ENCODE measurements at places on chromosomes 12 and 14.
A peak's percentile ranks its signal among the peaks of the same experiment; 100 is the strongest.

DNA sequence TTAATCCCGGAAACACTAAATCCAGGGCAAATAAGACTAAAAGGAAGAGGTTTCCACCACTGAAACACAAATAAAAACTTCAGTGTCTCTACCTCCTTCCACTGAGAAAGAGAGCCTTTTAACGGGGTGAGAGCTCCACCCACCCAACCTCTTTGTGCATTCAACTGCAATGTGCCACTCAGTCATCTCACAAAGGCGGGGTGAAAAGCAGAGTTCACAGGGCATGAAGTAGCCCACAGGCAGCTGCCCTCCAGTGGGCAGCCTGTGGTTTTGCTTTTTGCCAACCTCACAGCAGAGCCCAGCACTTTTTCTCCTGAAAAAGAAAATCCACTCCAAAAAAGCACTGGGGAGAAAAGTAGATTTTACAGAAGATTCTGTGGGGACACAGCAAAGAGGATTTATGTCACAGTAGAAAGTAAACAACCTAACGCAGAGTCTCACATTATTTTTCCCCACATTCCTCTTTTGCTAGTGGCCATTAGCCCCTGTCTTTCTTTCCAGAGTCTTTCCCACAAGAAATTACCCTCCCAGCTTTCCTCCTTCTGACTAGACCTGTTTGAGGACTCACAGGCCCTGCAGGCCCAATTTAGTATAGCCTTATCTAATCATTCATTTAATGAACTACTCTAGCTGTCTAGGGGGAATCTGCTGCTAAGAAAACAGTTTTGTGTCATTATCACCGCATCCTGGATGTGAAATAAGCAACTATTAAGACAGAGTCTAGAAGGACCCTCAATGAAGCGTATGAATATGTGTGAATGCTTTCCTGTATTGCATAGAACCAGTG, 753.8 kb upstream of the FOXG1 start:
- no peak for DNase-seq

DNA sequence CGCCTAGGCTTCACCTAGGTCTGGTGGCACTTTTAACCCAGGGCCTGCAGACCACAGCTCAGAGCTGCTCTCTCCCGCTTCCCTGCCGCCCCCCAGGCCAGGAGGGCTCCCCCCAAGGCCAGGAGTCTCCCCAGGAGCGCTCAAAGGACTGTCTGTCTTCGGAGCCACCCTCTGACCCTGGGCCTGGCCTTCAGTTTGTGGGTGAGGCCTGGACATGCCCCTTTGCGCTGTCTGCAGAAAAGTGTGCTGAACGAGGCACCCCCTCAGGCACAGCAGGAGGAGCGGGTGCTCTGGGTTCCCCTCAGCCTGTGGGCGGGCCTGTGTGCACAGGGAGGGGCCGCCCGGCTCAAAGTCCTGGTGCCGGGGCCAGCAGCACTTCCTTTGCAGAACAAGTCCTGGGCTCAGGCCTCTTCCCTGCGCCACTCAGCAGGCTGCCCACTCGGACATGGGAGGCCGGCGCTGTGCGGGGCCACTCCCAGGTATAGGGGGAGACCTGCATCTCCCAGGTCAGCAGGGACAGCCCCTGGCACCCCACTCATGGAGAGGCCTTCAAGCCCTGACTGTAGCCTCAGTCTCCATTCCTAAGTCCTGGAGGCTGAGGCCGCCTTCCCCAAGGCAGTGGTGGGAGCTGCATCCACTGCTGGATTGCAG, 14.3 kb downstream of the DEGS2 start:
- no peak for DNase-seq

GRCh38 chr12:1319212-1319611, 275.2 kb downstream of the FBXL14 start:
- peak; percentile 5 for DNase-seq

GRCh38 chr14:104820669-104821228, 19.8 kb downstream of the ZBTB42 start:
- DNase-seq, result peak; percentile 70

GRCh38 chr12:121918679-121919038, 267 bp downstream of the CFAP251 start:
- no peak for DNase-seq

GRCh38 chr12:67621112-67621511, 27.4 kb upstream of the DYRK2 start:
- DNase-seq, result no peak

DNA sequence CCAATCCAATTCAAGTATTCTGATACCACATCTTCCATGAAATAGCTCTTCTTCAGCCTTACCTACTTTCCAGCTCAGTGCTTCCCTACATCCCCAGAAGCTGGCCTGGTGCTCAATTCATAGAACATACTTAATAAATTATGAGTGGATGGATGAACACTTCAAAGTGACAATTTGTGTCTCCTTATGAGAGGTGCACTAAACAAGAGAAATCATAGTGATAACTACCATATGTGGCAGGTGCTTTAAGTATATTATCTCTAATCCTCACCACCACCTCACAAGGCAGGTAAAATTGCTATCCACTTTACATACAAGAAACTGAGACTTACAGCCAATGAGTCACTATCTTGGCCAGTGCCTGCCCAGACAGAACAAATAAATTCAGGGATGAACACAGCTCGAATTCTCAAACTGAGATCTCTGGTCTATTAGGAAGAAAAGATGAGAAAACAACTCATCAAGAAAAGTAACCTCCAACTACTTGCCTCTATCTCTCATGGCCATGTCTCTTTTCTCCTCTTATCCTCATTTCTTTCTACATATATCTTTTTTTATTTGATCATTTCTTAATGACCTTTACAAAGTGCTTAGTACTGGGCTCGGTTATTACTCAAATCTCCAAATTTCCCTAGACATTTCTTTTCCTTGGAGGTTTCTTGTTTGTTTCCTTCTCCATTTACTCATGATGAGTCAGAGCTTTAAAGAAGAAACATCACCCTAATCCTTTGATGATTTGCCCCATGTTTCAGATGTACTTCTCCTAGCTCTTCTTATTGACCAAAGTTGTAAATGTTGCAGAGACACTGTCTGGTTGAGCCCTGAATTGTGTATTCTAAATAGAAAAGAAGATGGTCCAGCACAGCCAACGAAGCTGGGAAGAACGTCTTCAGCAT, 161.5 kb downstream of the RPS29 start:
- DNase-seq, result no peak

DNA sequence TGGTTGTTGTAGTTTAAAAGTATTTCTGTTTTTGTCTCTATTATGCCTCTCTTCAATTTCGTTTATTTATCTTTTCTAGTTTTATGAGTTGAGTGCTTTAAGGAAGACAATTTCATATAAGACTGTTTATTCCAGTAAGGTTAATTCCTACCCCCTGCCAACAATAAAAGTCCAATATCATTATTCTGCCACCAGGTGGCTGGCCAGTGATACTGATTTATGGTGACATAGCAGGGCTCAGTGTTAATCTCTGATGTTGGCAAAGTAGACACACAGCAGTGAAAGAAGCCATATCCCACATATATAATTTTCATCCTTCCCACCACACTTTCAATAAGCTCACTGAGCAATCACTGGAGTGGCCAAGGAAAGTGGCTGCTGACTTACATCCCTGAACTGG, 69.0 kb upstream of the BMP4 start:
- DNase-seq, result peak; percentile 16

GRCh38 chr12:12003609-12004008, 67.1 kb upstream of the BCL2L14 start:
- no peak for DNase-seq

DNA sequence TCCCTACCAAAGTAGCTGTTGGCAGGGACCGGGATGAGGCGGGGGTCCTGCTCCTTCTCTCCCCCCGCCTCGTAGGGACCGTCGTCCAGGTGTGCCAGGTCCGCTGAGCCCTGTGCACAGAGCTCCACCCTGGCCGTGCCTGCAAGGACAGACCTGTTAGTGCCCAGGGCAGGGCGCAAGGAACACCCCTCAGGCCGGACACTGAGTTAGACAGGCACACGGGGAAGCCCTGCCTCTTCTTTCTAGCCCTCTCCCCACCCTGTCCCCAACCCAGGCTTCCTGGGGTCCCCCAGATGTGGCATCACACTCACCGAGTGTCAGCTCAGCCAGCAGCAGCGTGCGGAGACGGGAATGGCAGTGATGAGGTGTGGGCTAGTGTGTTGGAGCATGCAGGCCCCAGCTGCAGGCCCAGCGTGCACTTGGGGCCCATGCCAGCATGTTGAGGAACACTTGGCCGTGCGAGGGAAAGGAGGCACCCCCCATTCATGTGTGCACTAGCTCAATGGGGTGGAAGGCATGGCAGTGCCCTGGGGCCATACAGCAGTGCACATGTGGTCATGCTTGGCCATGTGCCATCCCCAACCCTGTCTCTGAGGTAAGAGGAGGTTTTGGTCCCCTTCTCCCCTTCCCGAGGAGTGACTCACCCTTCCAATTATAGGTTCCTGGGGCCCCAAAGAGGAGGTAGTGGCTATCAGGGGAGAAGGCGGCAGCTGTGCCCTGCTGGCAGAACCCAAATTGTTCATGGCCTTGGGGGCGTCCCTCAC, 7.3 kb downstream of the ITGA7 start:
- no peak for DNase-seq

DNA sequence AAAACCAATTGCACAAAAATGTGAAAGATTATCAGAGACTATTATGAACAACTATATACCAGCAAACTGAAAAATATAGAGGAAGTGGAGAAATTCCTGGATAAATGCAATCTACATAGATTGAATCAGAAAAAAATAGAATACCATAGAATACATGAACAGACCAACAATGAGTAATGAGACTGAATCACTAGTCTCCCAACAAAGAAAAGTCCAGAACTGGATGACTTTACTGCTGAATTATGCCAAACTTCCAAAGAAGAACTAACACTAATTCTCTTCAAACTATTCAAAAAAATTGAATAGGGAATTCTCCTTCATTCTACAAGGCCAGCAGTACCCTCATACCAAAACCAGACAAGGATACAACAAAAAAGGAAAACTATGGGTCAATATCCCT, 60.6 kb downstream of the GUCY2C start:
- peak; percentile 39 for DNase-seq

- no peak for DNase-seq
These were observed 309.2 kb downstream of the PAWR start for GRCh38 chr12:79381248-79382208.

DNA sequence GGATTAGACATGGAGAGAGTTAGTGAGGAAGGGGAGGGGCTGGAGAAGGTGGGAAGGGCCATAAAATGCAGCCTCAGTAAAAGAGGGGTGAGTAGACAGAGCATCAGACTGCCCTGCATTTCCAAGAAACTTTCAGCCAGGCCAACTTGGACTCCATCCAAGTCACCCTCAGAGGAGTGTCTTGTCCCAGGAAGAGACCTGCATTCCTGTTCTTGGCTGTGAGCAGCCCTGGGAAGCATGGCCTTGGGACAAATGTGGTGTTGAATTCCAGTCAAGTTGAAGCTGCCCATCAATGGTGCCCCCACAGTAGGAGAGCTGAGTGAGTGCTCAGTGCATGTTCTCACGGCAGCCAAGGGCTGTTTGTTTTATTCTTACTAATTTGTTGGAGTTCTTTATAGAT, 35.0 kb upstream of the TUNAR start:
- no peak for DNase-seq

DNA sequence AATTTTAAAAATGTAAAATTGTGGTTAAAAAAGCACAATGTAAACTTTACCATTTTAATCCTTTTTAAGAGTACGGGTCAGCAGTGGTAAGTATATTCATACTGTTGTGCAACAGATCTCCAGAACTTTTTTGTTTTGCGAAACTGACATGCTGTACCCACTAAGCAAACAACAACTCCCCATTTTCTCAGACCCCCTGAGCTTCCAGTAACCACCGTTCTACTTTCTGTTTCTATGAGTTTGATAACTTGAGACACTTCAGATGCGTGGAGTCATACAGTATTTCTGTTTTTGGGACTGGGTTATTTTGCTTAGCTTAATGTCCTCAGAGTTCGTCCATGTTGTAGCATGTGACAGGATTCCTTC, 38.0 kb downstream of the CHST11 start:
- DNase-seq, result no peak

Measured in fibroblast of upper back skin (primary cell).